ENCODE measurements at places on chromosomes 7 and 10.

- DNase-seq, result no peak
Measured at GRCh38 chr7:45595809-45596664, 21.9 kb downstream of the ADCY1 start.

GRCh38 chr7:137801003-137801402, 45.8 kb downstream of the DGKI start:
- DNase-seq, result no peak

- DNase-seq, result no peak
Measured at GRCh38 chr10:110739811-110740271, 95.7 kb downstream of the RBM20 start.

GRCh38 chr7:47047384-47047783, 534.5 kb downstream of the TNS3 start:
- no peak for DNase-seq

GRCh38 chr7:128112781-128113221, 81.6 kb upstream of the LRRC4 start:
- no peak for DNase-seq

DNA sequence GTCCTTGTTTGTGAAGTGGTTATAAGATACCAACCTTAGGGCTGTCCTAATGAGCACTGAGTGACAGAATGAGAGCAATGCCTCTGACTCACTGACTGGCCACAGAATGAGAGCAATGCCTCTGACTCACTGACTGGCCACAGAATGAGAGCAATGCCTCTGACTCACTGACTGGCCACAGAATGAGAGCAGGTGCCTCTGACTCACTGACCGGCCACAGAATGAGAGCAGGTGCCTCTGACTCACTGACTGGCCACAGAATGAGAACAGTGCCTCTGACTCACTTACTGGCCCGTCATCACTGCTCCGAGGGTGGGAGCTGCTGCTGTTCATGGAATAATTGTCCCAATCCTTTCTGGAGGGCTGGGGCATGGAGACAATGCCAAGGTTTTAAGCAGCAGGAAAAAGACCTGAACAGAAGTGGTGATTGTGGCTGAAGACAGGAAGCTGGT, 265.2 kb upstream of the PPP2R2D start:
- no peak for DNase-seq

DNA sequence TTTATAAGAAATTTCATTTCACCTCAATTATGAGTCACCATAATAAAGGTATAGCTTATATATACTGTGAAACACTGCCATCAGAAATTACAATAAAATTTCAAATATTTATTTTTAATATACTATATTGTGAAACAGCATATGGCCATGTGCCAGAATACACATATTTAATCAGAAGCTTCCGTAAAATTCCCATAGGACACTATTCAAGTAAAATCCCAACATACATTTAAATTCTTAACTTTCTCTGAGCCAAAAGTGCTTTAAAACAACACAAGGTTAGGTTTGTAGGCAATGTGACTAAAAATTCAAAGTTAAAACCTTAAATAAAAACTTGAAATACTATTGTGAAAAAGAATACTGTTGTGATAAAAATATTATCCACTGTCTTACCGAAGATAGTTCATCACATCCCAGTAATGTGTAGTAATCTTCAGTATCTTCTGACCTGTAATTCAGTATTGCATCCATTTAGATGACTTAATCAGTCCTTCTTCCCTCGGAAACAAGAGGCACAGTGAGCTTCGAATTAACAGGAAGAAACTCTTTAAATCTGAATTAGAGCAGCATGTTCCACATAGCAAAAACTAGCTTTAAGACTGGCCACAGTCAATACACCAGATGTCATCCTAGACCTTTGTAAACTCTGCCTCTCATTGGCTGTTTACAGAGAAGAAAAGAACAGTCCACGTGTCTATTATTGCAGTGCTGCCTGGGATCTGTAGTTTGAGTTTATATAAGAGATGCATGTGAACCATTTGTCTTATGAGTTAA, at the start of gene DNAJC12:
DNAJC12 (minus strand) TSS at position 648 of the 774 bp plus-strand sequence; CDS start at position 471, 177 bp downstream.
- DNase-seq, result peak; percentile 69

DNA sequence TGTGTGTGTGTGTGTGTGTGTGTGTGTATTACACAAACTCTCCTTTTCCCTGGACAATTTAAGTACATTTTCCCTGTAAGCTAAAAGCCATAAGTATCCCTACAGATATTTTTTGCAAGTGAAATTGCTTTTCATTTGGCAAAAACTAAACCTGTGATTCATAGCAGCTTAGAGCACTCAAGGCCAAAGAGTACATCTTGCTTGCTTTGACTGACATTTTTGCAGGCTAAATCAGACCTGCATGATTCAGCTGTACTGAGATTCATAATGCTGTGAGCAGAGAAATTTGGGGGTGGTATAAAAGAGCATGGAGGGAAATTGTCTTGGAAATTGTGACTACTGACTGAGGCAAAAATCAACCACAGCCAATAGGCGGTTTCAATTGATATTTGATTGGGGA, 500.4 kb downstream of the GFRA1 start:
- no peak for DNase-seq

GRCh38 chr10:71671994-71672946, 47.3 kb downstream of the C10orf105 start:
- no peak for DNase-seq

- DNase-seq, result no peak
Measured at GRCh38 chr10:78402591-78402990, 368.9 kb downstream of the RPS24 start.

DNA sequence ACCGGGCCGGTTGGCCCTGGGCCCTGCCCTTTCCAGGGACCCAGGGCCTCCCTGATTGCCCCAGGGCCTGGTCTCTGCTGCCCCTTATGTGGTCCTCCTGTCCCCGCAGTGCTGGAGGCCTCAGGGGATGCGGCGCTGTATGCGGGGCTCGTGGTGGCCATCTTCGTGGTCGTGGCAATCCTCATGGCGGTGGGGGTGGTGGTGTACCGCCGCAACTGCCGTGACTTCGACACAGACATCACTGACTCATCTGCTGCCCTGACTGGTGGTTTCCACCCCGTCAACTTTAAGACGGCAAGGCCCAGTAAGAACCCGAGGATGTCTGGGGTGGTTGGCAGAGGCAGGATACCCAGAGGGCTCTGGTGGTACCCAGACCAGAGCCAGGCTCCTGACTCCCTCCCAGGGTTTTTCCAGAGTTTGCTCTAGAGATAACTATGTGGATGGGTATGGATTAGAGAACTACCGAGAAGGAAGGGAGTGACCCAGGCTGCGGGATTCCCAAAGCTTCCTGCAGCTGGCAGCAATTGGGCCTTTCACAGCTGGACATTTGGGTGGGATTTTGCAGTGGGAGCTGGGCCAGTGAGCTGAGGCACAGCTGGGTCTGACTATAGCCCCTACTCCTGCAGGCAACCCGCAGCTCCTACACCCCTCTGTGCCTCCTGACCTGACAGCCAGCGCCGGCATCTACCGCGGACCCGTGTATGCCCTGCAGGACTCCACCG, 28.1 kb upstream of the SLC29A3 start:
- no peak for DNase-seq

- DNase-seq, result no peak
Measured at GRCh38 chr7:46764100-46764936, 817.6 kb downstream of the TNS3 start.

DNA sequence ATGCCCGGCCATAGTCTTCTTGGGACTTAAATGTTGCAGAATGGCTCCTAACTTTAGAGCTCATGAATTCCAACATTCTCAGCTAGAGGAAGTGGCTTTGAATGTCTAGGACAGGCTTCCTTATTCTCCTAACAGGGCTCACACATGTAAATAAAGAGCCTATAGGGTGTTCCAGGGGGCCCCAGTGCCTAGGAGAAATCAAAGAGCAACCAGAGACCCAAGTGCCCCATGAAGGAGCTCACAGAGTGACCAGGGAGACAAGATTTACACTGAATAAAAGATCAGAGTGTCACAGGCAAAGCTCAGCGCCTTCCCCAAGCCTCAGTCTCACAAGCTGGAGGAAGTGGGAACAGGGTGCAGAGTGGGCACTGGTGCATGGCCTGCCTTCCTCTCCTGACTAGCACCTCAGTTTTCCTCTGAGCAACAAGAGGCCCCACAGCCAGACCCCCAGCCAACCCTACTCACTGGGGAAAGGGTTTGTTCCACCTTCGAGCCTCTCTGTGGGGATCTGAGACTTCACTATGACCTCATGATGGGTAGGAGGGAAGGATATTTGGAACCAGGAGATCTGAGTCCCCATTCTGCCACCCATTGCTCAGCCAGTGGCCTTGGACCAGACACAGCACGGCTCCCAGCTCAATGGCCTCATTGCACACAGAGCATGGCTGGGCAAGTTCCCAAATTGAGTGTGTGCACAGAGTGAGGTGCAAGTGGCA, 16.0 kb downstream of the TMEM273 start:
- no peak for DNase-seq

DNA sequence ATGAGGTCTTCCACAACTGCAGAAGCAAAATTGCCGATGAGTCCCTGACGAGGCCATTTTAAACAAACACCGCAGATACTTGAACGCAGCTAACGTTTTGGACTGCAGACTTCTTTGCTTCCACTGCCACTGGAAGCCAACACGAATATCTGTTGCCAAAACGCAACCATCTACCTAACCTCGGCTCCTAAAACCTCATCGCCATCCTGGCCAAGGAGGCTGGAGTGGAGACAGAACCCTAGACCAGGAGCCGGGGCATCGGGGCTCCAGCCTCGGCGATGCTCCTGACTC, 493 bp downstream of the WDR91 start:
- no peak for DNase-seq
